Activated CD8-positive, alpha-beta memory T cell treated with anti-CD3 and anti-CD28 coated beads, Interleukin-2, amount 50 U/mL, for 48 hours (primary cell): ENCODE measurements at places on chromosomes 4 and X.

DNA sequence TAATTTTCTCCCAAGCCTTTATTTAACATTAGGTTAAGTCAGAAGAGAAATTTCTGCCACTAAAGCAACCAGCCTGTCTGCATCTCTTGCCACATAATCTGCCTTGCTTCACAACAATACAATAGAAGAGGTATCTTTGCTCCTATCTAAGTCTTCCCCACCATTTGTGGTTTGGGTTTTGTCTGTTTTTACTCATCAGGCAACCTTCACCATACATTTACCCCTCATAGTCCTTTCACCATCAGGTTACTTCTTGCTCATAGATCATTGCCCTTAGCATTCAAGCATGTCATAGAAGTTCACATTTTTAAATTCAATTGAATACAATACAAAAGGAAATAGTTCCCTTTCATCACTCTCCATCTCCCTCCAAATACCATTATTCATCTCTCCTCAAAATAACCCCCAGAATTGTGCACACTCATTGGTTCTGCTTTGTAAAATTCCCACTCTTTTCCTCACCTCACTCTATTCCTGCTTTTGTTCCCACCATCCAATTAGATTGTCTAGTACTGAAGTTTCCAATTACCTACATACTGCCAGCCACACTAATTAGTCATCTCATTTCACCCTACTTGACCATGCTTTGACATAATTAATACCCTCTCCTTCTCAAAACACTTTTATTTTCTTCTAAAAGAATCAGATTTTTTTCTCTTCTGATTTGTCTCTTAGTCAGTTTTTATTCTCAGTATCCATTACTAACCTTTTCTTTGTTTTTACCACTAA is 1957.0 kb upstream of the AGA start:
- DNase-seq = no peak

DNA sequence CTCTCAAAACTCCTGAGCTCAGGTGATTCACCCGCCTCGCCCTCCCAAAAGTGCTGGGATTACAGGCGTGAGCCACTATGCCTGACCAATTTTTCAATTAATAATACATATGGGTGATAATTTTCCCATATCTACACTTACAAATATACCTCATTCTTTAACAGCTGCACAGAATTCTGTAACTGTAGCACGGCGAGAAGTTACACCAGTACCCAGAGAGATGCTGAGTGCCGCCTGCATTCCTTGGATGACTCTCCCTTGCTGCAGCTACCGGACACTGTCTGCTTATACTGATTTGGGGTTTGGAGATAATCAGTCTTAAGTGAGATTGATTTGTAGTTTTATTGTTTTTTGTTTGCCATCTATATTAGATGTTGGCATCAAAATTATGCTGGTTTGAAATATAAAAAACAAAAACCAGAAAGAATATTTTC is 5.8 kb downstream of the TIFA start:
- DNase-seq = no peak

- DNase-seq = no peak
Measured at GRCh38 chrX:91414713-91415112, 19.9 kb upstream of the PABPC5 start.

GRCh38 chr4:17066972-17067371 is 168.5 kb upstream of the LDB2 start:
- DNase-seq = no peak

DNA sequence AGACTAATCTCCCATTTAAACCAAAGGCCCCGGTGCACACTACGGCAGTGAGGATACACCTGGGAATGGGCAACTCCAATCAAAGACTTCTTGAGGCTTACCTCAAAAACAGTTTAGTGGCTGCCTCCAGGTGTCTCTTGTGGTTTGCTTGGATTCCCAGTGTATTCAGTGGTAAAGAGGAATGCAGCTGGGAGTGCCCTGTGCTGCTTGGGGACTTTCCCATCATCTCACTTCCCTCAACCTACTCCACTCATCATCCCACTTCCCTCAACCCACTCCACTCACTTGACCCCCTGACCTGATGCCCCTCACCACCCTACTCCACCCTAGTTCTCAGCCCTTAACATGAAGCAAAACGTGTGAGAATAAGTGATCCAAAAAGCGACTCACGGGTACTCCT is 177.3 kb upstream of the ETNPPL start:
- no peak for DNase-seq

GRCh38 chr4:77147079-77147782 is 9.8 kb upstream of the CCNG2 start:
- DNase-seq = no peak

DNA sequence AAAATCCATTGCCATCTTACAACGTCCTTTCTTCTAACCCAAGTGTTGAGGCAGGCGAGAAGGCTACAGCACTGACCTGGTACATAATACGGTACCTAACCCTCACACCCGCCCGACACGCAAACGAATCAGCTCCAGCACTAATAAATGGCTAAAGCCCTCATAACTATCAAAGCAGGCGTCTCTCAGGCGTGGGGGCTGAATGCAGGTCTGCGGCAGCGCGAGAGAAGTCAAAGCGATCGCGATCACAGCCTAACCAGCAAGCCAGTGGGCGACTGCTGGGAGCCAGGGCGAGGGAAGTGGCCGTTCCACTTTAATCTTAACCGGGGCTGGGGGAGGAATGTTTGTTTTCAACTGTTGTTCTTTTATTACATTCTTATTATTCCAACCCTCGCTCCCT is 1.5 kb downstream of the CDX4 start:
- DNase-seq = peak; percentile 42

- no peak for DNase-seq
Measured at GRCh38 chrX:119505945-119506344, 37.7 kb downstream of the SLC25A5 start.

GRCh38 chr4:16227462-16227868 is 1.2 kb upstream of the TAPT1 start:
- no peak for DNase-seq

GRCh38 chr4:142443469-142443868 is 402.6 kb downstream of the INPP4B start:
- no peak for DNase-seq

DNA sequence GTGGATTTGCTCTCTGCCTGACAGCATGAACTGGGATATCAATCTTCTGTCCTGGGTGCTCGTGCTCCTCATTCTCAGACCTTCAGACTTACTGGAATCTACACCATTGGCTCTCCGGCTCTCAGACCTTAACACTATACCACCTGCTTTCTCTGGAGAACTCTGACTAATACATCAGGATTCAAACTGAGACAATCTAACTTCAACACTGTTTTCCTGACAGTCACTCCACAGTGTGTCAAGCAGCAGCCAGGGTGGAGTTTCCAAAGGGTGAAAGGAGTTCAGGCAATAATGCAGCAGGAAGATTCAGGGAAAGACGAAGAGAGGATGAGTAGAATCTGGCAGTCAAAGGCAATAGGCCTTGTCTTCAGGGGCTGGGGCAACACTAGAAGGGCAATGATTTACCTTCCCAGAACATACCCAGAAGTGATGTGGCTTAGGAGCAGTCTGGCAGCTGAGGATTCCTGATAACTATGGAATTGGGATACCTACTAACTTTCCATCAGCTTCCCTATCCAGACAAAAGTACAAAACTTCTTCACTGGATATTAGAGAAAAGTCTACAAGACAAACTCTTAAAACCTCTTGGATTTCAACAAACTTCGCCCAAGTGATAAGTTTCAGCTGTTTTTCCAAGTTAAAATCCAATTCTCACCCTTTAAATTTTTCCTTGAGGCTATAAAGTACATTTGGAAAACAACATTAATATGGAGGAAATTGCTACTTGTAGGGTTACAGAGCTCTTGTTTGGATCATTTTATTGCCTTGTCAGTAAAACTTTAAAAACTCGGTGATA is 58.4 kb upstream of the SLIT2 start:
- DNase-seq = no peak

DNA sequence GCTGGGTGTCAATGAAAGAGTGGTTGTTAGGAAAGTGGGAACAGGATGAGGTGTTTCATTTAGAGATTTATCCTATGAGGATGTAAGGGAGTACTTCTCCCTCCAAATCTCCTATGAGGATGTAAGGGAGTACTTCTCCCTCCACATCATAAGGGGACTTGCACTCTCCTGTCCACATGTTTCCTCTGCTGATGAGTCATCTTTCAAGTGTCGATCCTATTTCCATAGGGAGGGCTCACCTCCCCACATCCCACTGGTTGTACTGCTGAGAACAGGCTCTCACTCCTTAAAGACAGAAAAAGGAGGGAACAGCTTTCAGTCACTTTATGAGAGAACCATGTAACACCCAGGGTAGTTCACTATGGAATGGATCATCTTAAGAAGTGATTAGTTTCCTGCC is 65.0 kb downstream of the INPP4B start:
- DNase-seq = no peak

DNA sequence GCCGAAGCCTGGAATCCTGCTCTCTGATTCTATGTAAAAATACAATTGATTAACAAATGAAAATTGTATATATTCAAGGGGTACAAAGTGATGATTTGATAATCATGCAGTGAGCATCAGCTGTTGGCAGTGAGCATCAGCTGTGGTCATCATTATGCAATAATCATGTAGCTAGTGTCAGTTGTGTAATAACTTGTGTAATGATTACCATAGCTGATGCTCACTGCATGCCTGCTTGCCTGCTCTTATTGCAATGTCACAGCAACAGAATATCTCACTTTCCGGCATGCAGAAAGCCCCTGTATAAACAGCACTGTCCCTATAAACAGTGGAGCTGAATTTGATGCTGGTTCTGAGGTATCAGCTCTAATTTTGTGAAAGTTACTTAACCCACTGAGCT is 46.8 kb downstream of the SULT1B1 start:
- no peak for DNase-seq

GRCh38 chr4:83568062-83568461 is 32.2 kb downstream of the GPAT3 start:
- DNase-seq = no peak

- no peak for DNase-seq
Measured at GRCh38 chr4:141513866-141514265, 122.5 kb upstream of the IL15 start.

- DNase-seq = peak; percentile 67
Measured at GRCh38 chrX:40013266-40014195, 84.2 kb downstream of the BCOR start.

DNA sequence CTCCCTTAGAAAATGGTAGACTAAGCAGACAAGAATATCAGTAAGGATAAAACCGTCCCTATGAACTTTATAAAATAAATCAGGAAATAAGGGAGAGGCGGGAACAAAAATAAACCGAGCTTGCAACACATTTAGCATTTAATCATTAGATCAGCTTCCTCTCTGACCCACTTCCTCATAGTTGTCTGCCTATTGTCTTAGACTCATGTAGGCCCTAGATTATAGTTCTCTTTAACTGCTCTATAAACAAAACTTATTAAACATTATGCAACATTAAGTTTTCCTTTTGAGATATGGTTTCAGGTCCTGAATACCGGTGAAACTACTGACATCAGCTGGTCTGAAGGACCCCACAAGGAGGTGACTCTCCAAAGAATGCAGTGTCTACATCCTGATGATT is 15.8 kb upstream of the SRD5A3 start:
- no peak for DNase-seq

- DNase-seq = no peak
Measured at GRCh38 chr4:19478791-19479190, 772.9 kb upstream of the SLIT2 start.

GRCh38 chrX:133980406-133980805 is 5.0 kb downstream of the GPC3 start:
- DNase-seq = no peak

DNA sequence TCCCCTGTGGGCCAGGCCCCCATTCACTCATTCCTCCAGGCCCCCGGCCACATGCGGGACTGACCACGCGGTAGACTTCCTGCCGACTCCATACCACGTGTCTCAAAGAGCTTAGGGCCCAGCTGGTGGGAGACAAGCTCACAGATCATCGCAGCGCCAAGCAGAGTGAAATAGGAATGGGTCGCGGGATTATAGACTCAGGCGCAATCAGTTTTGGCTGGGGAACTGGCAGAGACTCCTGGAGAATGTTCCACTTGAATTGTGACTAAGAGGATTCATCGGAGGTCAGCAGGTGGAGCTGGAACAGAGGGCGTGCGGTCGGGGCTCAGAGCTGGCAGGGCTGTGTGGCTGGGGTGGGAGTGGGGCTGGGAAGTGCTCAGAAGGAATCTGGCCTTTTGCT is 15.6 kb downstream of the ATP2B3 start:
- DNase-seq = no peak

- no peak for DNase-seq
Measured at GRCh38 chr4:115973768-115974167, 860.3 kb upstream of the NDST4 start.

GRCh38 chr4:174580597-174580996 is 58.3 kb upstream of the HPGD start:
- no peak for DNase-seq

DNA sequence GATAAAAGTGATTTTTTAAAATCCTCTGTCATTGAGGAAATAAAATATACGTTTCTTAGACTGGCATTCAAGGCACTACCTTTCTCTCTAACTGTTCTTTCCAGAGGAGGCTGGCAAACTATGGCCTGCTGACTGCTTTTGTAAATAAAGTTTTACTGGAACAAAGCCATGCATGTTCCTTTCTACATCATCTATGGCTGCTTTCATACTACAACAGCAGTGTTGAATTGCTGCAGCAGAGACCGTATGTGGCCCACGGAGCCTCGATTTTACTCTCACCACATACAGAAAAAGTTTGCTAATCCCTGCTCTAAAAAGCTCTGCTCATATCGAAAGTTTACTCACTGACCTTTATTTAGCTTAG is 20.2 kb downstream of the SETD7 start:
- no peak for DNase-seq

DNA sequence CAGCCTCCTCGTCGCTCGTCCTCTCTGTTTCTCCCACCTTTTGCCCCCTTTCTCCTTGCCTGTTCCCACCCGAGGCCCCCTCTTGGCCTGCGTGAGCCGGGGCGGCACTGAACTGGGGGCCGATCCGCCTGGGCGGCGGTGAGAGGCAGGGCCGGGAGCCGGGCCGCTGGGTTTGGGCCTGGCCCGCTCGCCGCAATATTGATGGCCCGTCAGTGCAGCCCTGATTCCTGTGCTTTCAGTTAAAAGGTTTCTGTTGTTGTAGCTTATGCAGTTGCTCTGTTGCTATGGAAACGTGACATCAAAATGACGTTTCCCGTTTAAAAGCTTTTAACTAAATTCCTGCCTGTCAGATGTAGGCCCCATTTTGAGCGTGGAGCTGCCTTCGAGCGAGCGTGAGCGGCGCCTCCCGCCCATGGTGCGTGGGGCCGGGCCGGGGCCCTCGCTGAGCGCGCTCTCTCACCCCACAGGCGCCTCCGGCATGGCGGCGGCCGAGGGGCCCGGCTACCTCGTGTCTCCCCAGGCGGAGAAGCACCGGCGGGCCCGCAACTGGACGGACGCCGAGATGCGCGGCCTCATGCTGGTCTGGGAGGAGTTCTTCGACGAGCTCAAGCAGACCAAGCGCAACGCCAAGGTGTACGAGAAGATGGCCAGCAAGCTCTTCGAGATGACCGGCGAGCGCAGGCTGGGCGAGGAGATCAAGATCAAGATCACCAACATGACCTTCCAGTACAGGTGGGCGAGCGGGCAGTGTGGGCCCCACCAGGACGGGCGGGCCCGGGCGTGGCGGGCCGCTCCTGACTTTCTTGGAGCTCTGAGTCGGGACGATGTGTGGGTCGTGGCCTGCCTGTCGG is at the start of gene MSANTD1:
Gene MSANTD1, plus strand, starts transcription at position 349 of the 851 bp plus-strand sequence. Its CDS starts 64 bp downstream, at position 413.
- DNase-seq = no peak
